Glomerular endothelial cell (primary cell): ENCODE measurements at places on chromosomes 1 and 21.

DNA sequence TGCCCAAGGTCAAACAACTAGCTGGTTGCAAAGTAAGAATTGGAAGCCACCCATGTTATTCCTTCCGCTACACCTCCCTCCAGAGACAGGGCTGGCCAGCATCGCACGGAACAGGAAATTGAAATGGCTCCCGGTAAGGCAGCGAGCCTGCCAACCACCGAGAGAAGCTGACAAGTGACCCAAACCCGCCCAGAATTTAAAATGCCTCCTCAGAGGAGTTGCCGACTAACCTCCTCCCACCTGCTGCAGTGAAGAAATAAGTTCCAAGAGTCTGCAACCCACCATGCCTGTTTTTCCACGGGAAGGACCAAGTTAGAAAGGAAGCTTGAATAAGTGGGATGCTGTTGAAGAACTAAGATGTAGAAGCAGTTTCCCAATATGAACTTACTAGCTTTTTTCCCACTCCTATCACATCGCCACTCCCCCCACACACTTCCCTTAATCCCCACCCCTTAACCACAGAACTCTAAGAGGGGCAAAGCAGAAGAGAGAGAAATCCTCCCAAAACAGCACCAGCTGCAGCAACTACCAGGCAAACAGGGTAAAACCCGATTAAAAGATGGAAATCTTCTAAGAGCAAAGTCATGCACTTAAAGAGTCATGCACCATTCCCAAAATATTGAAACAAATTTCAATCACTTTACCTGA, 78.6 kb downstream of the TIAM1 start:
- DNase-seq, result no peak

DNA sequence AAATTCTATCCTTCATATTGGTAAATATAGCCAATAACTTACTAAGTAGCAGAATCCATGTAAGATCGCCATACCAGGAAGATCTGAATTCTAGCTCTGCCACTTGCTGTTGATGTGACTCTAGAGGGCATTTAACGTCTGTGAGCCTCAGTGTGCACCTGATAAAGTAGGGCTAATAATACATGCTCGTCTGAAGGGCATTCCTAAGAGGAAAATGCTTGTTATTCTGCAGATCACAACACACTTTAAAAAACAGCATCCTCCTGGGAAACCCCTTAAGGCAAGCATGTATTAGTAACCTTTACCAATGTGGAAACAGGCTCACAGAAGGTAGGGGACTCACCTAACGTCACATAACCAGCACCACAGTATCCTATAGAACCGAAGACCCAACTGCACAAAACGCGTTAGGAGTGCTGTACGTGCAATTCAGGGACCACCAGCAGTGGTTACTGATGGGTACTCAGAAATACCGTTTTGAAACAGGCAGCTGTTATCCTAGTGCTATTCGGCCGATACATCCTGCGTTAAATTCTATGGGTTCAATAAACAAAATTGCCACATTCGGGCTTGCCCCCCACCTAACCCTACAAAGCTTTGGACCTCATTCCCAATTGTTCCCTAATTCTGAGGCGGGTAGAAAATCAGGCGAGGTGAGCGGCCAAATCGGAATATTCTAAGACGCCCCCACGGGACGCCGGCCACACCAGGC, 758 bp downstream of the DEPDC1 start:
- DNase-seq, result no peak

DNA sequence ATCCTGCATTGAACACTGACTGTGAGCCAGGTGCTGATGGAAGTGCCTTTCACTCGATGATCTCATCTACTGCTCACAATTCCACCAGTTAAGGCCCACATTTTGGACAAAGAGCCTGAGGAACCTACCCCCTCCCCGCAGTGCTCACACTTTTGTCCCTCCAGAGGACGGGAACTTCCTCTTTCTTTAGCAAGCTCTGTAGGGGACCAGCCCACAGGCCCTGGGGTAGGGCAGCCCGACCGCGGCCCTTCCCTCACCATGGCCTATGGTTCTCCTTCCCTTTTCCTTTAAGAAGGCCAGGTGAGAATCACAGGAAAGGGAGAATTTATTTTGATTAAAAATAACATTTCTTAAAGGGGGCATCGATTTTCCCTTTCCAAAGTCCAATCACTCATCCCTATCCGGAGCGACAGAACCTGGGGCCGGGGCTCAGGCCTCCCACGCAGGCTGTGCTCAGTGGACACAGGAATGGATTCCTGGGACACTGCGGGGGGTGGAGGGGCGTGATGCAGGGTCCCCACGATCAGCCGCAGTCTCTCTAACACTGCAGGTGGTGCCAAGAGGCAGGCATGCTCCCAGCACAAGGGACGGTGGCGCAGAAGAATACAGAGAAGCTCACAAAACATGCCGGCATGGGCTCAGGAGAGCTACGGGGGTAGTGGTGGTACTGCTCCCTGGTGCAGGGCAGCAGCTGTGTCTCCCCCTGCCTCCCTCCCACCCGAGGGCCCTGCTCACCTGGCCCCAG, 8.9 kb upstream of the KCNE1 start:
- no peak for DNase-seq

- no peak for DNase-seq
These were observed 6.9 kb upstream of the SPOCD1 start for GRCh38 chr1:31822766-31823165.

DNA sequence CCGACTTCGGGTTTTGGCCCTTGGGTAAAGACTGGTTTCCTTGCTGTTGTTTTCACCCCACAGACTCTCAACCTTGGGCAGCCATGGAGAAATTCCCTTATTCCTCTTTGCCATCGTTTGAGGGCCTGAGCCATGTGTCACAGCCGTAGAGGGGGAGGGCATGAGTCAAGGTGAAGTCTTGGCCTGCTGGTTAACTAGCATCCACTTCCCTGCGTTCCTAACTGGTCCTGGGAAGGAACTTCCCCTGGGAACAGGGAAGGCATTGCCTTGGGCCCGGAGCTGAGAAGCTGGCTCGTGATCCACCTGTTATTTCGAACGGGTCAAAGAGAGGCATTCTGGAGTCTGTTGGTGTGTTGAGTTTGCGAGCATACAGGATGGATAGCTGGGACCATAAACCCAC, 464.9 kb downstream of the CAMTA1 start:
- no peak for DNase-seq

DNA sequence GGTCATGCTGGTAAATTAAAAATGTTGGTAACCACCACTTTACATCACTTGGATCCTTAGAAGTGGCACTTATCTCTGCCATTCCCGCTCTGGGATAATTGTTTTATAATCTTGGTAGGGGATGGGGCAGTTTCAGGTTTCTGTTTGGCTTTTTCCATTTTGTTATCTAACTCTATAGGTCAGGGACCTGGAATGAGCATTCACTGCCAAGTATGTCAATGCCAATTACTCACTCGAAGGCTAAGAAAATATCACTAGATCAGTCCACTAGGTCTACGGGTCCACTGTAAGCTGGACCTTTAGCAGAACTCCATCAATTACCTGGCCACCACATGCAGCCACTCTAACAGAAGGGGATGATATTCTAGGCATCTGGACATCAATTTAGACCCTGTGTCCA, 4.5 kb upstream of the DIP2A start:
- no peak for DNase-seq
